NCI-H446 treated with DMSO at 0.1 percent for 48 hours (cell line): ENCODE measurements at places on chromosomes 7 and 10.

DNA sequence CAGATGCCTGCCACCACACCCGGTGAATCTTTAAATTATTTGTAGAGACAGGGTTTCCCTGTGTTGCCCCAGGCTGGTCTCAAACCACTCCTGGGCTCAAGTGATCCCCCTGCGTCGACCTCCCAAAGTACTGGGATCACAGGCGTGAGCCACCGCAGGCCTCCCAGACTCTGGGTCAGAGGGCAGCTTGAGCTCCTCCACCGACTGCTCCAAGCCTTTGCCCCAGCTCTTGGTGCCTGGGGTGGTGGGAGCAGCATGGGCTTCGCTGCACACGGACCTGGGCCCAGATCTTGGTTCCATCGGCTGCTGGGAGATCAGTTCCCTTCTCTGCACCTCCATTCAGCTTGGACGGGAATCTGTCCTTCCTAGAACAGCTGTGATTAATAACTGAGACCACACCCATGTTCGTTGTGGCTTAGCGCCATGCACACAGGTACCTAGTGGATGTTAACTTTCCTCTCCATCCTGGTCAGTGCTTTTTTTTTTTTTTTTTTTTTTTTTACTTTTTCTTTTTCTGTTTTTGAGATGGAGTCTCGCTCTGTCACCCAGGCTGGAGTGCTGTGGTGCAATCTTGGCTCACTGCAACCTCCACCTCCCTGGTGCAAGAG, 125.3 kb downstream of the CUX1 start:
- no peak for DNase-seq

DNA sequence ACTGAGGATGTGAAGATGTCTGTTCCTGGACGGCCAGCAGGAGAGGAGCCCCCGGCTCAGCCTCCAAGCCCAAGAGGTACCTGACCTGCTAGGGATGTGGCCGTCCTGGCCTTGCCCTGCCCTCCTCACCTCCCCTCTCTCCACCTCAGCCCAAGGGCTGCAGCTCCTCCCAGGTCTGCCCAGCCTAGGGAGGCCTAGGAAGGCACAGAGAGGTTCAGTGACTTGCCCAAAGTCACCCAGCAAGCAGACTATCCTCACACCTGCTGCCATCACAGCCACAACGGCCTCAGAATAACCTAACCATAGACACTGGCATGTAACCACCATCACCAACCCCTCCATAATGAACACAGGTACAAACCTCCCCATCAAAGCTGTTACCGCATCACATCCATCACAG, 38.7 kb upstream of the LRRC18 start:
- DNase-seq, result no peak

- DNase-seq, result no peak
Measured at GRCh38 chr7:71334541-71334940, 202.6 kb downstream of the GALNT17 start.

DNA sequence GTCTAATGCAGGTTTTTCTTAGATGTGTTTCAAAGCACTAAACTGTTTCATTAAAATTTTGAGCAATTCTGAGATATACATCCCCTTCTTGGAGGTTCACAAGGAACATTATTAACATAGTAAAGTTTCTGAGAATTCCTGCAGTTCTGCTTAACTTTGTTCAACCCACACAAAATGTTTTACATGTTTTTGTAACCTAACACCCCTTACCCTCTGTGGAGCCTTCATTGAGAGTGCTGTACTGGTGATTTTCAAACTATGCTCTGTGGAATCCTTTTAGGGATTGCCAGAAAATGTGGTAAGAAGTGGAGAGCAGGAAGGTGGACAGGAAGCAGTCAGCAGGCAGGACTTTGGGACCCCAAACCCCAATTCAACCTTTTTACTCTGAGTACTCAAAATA, 53.6 kb upstream of the ABCB5 start:
- no peak for DNase-seq

DNA sequence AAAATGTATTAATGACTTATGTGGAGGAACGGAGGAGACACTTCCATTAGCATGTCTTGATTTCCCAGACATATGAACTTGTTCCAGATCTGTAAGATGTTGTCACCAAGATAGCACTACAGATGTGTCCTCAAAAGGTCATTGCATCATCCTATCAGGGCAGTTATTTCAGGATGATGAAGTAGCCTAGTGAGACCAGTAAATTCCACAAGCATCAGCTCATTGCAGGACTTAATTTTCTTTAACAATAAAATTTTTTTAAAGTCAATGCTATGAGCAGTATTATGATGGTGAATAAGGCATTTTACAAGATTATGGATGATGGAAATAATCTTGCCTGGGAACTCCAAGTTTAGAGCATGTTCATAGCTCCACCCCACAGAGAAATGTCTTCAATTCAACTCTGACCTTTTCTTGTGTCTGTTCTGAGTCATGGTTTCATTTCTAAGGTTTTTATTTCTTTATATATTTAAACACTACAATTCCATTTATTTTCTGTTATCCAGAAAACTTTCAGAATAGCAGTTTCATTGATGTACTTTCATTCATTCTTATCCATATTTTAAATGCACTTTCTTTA, 1203.3 kb upstream of the CELF2 start:
- DNase-seq, result no peak

- no peak for DNase-seq
Measured at GRCh38 chr7:86130268-86130667, 513.4 kb upstream of the GRM3 start.

DNA sequence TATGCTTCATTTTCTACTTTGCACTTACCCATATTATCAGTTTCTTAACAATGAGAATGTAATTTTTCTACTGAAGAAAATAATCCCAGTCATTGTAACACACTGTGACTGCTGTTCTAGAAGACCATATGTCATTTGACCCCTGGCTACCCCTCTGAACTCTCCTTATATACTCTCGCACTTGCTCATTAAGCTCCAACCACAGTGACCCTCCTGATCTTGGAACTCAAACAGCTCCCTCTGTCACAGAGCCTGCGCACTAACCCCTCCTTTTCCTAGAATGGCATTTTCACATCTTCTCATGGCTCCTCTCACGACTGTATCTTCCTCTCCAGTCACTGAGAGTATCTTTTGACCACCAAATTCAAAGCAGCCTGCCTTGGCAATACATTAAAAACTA, 169.7 kb downstream of the CACNA2D1 start:
- DNase-seq, result no peak

DNA sequence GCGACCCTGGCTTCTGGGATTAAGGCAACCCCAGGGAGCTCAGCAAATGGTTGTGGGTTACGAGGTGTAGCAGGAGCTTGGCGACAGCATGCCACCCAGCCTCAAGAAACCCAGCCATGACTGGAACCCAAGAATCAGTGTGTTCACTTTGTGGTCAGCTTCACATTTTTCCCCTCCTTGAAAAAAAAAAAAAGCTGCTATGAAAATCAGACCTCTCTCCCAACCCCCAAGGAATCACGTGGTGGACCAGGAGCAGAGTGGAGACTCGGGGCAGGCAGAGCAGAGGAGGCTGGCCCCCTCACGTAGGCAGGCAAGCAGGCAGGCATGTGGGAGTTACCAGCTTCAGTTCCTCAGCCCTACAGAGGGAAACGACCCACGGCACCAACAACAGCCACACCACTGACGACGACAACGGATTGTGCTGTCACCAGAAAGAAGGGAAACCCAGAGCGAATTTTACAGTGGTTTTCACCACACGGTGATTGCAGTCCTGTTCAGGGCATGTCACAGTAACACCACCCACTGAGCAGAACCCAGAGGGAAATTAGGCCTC, 203.4 kb downstream of the SLC25A13 start:
- no peak for DNase-seq

GRCh38 chr7:40354711-40355110, 219.9 kb downstream of the SUGCT start:
- no peak for DNase-seq

- no peak for DNase-seq
Measured at GRCh38 chr10:91088300-91089140, 131.9 kb upstream of the PCGF5 start.

GRCh38 chr7:92769394-92769699, 67.0 kb downstream of the CDK6 start:
- no peak for DNase-seq

GRCh38 chr10:46312953-46313352, 26.2 kb downstream of the ANTXRL start:
- no peak for DNase-seq

DNA sequence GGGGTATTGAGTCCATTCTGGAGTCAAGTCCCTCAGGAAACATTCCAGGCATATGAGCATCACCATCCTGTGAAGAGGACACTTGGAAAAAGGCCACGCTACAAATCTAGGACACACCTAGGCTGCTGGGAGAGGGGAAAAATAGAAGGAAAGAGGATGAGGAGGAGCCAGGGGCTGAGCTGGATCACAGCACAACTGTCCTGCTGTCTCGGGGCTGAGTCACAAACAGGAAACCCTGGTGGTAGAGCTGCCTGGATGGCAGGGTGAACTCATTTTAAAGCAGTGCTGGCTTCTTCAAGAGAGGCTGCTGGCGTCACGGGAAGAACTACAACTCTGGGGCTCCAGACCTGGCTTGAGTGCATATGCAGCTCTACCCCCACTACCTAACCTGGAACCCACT, 151.5 kb downstream of the RNF216 start:
- peak; percentile 46 for DNase-seq

- DNase-seq, result no peak
Measured at GRCh38 chr10:83934062-83934461, 205.2 kb upstream of the GHITM start.

GRCh38 chr10:126169899-126170298, 218.4 kb downstream of the ADAM12 start:
- DNase-seq, result no peak

GRCh38 chr10:30456266-30456665, 22.3 kb downstream of the MAP3K8 start:
- no peak for DNase-seq

DNA sequence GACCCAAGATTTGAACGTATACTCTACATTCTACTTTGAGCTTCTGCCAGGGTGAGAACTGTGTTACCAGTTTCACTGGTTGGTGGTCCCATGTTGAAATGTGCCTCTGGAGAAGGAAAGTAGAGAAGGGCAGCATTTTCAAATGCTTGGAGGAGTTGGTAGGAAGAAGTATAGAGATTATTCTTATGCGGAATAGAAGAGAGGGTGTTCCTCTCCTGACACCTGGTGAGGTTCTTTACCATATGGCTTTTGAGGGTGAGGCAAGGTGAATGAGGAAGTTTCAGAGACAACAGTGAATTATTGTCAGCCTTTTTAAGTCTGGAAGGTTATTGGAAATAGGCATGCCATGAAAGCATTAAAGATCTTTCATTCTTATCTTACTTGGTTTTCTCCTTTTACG, 34.3 kb downstream of the R3HCC1L start:
- no peak for DNase-seq

DNA sequence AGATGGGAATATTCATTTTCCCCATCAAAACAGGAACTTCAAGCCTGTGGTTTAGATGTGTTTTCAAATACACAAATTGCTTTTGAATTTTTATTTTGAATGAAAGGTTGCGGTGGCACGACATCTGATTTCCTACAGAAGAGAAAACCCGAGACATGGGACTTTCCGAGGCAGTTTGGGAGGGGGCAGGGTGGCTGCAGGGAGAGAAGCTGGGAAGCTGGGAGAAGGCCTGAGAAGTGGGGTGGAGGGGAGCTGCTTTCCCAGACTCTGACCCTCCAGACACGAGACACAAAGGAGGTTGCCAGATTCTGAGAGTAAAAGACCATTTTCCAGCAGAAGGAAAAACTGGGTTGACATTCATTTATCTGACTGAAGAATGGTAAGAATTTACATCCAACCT, 19.6 kb downstream of the TMEM176A start:
- no peak for DNase-seq

- no peak for DNase-seq
Measured at GRCh38 chr10:74787457-74787856, 38.9 kb upstream of the KAT6B start.

GRCh38 chr7:112790586-112791003, 402 bp upstream of the TMEM168 start:
- DNase-seq, result no peak

DNA sequence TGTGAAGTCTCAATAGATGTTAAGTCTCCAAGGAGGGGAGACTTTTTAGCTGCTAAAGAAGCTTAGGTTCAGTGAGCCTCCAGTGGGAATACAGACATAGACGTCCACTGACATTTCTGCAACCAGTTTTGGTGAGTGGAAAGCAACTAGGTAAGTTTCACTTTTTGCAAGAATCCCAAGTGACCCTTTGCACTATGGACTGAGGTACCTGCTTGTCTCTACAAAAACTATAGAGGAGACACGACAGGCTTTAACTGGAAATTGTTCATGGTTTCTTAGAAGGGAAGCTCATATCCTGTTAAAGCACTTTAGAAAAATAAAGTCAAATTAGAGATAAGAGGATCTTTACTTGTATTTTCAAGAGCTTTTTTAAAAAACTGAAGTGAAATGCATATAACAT, 38.6 kb downstream of the GBF1 start:
- DNase-seq, result no peak

GRCh38 chr7:77550586-77550985, 13.5 kb downstream of the PTPN12 start:
- DNase-seq, result no peak

GRCh38 chr7:408751-409311, 110.8 kb downstream of the PDGFA start:
- DNase-seq, result no peak

- no peak for DNase-seq
Measured at GRCh38 chr7:86328801-86329433, 314.8 kb upstream of the GRM3 start.

- DNase-seq, result no peak
Measured at GRCh38 chr7:55405856-55406541, 40.9 kb downstream of the LANCL2 start.

GRCh38 chr10:16952080-16952479, 134.9 kb upstream of the RSU1 start:
- no peak for DNase-seq

GRCh38 chr10:48526011-48526821, 78.7 kb downstream of the ARHGAP22 start:
- no peak for DNase-seq

DNA sequence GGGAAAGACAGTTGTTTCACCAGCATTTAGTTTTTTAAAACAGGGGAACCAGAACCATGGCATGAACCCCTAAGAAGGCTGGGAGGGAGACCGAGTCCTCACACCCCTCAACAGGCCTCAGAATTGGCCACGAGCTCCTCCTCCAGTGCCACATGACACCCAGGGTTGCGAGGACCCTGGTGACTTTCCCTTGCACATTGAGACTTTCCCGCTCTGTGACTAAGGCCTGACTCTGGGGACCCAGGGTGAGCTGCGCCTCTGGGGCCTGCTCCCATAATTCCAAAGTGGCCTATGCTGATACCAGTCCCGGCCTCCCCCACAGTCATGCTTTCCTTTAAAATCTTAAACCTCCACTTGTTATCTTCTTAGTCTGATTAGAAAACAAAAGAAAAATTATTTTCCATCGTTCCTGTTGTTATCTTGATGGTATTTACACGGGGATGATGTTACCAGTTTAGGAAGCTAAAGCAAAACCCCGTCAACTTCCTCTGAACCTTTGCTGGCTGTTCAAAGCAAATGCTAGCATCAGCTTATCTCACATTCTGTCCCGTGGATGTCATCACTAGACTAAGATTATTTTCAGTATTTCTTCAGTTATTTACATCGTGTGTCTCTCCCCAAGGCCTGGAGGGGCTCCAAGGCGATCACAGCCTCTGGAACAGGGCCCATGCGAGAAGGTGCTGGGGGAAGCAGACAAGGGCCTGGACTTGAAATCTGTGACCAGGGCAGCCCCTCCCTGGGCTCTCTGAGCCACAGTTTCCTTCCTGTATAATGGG, 42.1 kb downstream of the FAM53B start:
- DNase-seq, result no peak
